ENCODE measurements at places on chromosomes 1 and 21.
A peak's percentile ranks its signal among the peaks of the same experiment; 100 is the strongest.

DNA sequence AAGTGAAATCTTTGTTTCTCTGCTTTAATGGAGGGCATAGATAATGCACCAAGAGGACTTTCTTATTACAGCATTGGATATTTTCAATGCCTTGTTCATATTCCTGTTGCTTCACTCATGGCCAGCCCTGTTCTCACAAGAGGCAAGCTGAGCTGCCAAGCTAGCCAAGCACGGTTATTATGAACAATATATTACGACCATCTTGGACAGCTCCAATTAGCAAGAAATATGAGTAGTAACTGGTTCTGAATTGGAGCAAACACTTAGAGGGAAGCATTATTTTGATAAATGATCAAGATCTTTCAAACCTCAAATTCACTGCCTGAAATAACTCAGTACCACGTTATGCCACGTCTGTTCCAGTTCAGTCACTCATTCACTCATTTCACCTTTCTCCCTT, 159.8 kb downstream of the SETD4 start:
- no peak for DNase-seq

DNA sequence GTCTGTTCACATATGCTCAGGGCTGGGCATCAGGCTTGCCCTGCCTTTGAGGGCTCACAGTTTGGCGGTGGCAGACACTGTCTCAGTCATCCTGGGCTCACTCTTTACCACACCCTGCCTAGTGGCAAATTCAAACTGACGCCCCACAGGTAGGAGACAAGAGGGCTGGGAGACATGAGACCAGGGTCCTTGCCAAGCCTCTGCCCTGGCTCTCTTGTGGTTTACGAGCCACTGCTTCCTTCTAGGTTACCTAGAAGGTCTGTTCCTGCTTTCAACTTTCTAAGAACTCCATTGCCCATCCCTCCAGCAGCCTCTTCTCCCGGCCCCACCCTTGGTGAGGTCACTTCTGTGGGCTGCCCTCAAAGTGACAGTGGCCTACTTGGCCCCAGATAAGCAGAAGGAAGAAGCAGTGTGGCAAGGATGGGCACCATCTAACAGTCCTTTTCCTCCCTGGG, 10.5 kb downstream of the KIF21B start:
- DNase-seq, result no peak

GRCh38 chr1:64401285-64401684, 68.6 kb upstream of the CACHD1 start:
- no peak for DNase-seq

GRCh38 chr1:206609229-206609991, 2.9 kb downstream of the EIF2D start:
- DNase-seq, result peak; percentile 21

- no peak for DNase-seq
Observed at GRCh38 chr1:28045777-28046176, 42.6 kb downstream of the EYA3 start.

DNA sequence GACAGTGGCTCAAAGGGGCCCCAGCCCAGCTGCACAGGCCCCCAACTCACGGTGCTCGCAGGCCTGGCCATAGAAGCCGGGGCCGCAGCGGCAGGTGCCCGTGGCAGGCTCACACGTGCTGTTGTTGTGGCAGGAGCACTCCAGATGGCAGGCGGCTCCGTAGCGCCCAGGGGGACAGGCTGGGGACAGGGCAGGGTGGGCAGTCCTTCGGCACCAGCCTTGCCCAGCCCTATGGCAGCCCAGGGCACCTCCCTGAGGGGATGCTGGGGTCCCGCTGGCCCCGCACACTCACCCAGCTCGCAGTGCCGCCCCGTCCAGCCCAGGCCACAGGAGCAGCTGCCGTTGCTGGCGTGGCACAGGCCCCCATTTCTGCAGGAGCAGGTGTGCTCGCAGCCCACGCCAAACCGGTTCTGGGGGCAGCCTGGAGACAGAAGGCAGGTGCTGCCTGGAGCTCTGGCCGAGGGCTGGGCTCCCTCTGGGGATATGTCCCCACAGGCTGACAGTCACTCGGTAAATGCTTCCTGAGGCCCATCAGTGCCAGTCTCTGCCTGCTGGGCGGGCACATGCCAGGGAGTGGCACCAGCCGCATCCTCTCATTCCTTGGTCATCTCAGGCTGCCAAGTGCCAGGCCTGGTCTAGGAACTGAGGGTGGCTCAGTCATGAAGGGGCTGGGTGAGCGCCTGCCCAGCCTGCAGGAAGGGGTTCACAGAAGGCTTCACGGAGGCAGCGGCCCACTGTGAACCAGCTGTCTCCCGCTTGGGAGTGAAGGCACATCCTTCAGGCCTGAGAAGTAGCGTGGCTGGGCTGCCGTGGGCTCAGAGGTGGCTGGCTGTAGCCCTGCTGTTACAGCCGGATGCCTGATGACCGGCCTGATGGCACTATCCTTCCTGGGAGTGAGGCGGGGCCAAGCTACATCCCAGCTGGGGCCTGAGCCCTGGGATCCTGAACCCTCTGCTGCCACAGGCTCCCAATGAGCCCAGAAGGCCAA, 40.1 kb downstream of the ARHGEF16 start:
- DNase-seq, result no peak
